Dorsolateral prefrontal cortex (tissue), 122 donors: ENCODE measurements at places on chromosomes 2 and 18.

- DNase-seq: no peak
These were observed 34.8 kb upstream of the NFATC1 start for GRCh38 chr18:79360933-79361332.

GRCh38 chr2:136247204-136247950 lies 129.4 kb upstream of the CXCR4 start:
- no peak for DNase-seq

GRCh38 chr18:48866856-48867255 lies 83.9 kb downstream of the SMAD7 start:
- DNase-seq: no peak

GRCh38 chr2:29776406-29776805 lies 145.0 kb downstream of the ALK start:
- DNase-seq: no peak

- no peak for DNase-seq
These were observed 57.5 kb downstream of the INSIG2 start for GRCh38 chr2:118145806-118146205.

DNA sequence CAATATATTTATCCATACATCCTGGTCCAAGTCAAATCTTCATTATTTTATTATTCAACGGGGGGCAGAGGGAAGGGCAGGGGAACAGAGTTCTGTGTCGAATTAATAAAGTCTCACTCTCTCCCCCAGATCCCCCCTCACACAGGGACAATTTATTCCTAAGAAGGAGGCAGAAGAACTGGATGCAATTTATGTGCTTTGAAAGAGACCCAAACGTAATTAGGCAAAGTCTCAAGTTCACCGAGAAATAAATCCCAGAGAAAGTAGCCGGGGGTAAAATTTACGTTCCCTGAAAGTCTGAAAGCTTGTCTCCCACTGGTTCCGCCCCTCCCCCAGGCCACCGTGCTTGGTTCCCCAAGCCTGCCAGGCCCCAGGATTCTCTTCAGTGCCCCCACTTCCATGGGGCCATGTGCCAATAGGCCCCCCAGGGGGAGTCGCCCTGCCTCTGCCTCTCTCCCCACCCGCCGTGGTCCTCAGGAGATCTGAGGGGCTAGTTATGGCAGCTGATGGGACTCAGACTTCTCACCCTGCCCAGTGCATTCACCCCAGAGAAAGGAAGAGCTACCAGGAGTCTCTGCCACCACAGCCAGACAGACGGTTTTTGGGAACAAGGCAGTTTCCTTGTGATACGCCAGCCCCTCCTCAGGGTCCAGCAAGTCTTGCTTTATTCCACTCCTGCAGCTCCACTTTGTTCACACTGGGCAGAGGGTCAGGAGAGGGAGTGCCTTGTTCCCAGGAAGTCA lies 215.5 kb downstream of the CYP26B1 start:
- no peak for DNase-seq

- DNase-seq: no peak
These were observed 291.6 kb downstream of the PLCL1 start for GRCh38 chr2:198096002-198096401.

DNA sequence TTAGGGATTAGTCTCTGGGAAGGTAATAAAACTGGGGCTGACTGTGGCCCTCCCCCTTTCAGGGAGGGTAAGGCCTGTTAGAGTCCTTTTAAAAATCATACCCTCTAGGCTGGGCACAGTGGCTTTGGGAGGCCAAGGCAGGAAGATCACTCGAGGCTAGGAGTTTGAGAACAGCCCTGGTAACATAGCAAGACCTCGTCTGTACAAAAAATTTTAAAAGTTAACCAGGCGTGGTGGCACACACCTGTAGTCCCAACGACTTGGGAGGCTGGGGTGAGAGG lies 118.7 kb downstream of the STPG4 start:
- no peak for DNase-seq

GRCh38 chr18:46028536-46028891 lies 43.5 kb downstream of the PSTPIP2 start:
- DNase-seq: no peak

GRCh38 chr18:37565977-37566478 lies 430 bp upstream of the CELF4 start:
- DNase-seq: peak; percentile 82

GRCh38 chr18:10298346-10298745 lies 156.1 kb upstream of the APCDD1 start:
- DNase-seq: no peak

GRCh38 chr18:63293935-63294334 lies 25.6 kb downstream of the BCL2 start:
- no peak for DNase-seq

- no peak for DNase-seq
These were observed 41.3 kb upstream of the AGFG1 start for GRCh38 chr2:227430639-227431038.

GRCh38 chr2:105455488-105456003 lies 56.7 kb upstream of the FHL2 start:
- no peak for DNase-seq

DNA sequence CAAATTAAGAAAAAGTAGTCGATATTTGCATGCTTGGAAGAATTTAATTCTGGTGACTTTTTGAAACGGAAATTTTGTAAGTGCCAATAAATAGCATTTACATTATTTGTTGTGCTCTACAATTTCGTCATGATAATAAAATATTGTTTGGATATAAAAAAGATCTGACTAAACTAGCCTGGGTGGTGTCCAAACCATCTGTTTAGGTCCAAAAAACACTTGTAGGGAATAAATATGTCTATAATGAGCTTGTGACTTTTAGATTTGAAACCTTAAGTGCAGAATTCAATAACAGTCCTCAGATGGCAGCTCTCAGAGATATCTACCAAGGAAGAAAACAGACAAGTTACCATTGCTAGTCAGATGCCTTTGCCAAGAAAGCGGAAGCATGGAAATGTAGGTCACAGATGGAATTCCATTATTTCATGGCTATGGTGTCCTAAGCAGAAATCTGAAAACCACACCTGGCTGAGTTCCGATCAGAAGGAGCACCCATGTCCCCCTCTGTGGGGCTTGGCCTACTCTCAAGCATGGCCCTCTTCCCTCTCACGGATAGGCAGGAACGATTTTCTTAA lies 731.1 kb downstream of the RNF144A start:
- DNase-seq: no peak

DNA sequence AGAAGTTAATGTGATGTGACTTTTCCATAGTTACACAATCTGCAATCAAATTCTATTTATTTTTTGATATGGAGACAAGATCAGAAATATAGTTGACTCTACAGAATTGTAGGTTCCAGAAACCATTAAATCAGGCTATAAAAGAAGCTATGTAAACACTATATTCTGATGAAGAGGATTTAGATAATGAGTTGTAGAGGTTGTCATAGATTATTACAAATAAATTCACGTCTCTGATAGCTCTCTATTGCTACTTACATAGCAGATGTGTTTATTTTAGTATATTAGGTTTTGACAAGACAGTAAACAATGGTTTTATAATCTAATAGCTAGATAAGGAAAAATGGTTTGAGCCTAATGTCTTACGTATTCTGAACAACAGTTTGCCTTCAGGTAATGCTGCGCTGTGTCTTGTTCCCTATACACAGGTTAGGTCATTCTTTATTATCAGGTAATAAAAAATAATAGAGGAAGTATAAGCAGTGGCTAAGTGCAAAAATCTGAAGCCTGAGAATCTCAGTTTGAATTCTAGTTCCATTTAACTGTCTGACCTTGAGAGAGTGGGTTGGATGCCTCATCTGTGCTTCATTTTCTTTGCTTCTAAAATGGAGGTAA lies 93.4 kb downstream of the PPP1R1C start:
- DNase-seq: no peak

- peak; percentile 96 for DNase-seq
These were observed at the start of gene WDFY1 for GRCh38 chr2:223944703-223945531. Gene WDFY1, minus strand, starts transcription at chr2:223945335. Its CDS starts 51 bp downstream, at chr2:223945284.

DNA sequence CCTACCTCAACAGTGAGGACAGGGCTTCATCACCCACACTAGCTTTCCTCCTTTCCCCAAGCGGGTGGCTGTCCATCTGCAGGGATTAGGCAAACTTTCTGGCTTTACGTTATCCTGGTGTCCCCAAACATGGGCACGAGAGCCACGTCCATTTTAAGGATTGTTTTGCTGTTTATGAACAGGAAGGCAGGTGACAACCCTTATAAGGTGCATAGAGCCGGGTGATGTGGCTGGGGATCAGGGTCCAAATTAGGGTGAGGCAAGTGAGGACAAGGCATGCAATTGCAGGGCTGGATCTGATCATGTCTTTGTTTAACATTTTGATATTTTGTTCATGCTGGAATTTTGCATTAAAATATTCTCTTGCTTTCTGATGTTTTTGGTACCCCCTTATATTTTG lies 27.6 kb upstream of the ITGA6 start:
- no peak for DNase-seq

GRCh38 chr2:241811952-241812729 lies 3.1 kb downstream of the NEU4 start:
- DNase-seq: no peak

- DNase-seq: no peak
These were observed 113.1 kb upstream of the SP3 start for GRCh38 chr2:174078275-174078674.

DNA sequence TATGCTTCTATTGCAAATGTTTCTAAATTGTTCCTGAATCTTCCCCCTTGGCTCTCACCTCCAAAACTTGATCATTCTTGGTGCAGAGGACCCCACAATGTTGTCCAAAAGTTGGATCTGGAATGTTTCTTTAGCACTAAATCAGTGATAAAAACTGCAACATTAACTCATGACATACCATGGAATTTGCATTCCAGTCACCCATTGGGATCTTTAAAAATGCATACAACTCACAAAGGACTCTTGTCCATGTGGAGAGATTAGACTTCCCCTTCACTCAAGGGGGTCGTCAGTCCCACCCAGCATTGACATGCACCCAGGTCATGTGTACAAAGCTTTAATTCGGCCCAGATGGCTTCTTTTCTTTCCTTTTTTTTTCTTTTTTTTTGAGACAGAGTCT lies 169.3 kb downstream of the SETBP1 start:
- DNase-seq: no peak

- no peak for DNase-seq
These were observed 122.1 kb upstream of the RBMS1 start for GRCh38 chr2:160615706-160616105.

- no peak for DNase-seq
These were observed 334.9 kb downstream of the SOX11 start for GRCh38 chr2:6027066-6027465.

DNA sequence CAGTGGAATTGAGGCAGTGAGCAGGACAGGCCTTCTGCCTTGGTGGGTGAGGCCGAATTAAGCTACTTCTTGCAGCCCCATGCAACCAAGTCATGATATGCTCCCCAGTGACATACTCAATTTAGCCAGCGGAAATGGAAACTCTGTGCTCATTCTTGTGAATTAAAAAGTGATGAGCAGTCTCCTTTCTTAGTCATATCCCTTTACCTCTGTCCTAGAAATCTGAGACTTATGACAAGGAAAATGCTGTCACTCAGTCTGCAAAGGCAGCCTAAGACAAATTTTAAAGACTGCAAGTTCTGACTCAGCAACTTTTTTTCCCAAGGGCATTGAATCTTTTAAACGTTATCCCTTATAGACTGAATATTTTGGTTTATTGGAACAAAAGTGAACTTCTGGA lies 218.2 kb downstream of the SH3BP4 start:
- DNase-seq: no peak

DNA sequence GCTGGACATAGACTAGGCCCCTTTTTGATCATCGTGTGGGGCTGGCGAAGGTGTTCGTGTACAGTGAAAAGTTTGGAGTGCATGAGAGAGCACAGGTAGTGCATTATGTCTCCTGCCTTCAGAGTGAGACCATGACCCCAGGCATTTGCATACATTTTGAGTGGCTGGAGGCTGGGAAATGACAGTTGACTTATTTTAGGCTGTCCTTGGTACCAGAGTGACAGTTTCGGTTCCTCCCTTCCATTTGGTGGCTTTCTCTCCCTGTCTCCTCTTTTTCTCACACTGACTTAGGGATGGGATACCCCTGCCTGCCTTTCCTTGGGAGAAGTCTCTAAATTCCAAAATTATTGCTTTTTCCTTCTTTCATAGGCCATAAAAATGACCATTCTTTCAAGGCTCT lies 20.1 kb downstream of the SERPINB12 start:
- no peak for DNase-seq

DNA sequence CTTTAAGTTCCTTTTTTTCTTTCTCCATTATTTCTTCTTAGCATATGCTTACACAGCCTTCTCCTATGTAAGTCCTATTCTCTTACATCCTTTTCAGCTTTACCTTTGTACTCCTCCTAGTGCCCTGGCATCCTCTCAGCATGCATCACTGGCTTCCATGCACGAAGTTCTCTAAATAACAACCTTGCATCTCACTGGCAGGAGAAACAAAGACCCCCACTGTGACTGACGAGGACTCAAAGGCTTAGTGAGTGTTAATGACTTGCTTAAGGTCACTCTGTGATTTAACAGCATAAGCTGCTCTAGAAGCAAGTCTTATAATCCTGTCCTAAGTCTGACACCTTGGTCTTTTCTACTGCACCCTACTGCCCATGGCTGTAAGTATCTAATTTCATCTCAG lies 1236.0 kb upstream of the CELF4 start:
- no peak for DNase-seq

DNA sequence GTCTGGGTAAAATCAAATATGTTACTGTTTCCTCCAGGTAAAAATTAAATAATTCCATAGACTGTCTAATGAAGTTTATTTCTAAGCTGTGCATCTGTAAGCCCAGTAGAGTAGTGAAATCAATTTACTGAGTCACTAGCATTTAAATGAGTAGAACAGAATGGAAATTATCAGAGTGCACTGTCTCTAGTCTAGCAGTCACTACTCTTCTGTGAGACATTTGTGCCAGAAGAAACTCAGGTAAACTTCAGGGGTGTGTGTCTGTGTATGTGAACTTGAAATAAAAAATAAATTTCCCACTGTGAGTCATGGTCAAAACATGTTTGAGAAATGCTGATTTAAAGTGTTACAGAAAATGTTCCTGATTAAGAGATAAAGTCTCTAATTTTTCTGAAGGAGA lies 146.4 kb downstream of the RIF1 start:
- no peak for DNase-seq

DNA sequence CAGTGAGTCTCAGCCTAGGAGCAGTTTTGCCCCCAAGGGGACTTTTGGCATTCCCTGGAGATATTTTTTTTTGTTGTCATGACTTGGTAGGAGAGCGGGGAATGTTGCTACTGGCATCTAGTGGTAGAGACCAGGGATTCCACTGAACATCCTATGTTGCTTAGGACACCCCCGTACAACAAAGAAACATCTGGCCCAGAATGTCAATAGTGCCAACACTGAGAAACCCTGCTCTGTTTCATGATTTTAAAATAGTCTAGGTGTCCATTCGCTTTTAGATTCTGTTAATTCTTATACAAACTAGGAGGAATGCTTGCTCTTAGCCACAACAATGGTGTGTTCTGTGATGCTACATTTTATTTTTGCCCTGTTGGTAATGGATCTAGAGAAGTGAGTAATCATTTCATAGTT lies 225.8 kb upstream of the SIX3 start:
- no peak for DNase-seq
